ENCODE measurements at places on chromosomes 3 and 15.

DNA sequence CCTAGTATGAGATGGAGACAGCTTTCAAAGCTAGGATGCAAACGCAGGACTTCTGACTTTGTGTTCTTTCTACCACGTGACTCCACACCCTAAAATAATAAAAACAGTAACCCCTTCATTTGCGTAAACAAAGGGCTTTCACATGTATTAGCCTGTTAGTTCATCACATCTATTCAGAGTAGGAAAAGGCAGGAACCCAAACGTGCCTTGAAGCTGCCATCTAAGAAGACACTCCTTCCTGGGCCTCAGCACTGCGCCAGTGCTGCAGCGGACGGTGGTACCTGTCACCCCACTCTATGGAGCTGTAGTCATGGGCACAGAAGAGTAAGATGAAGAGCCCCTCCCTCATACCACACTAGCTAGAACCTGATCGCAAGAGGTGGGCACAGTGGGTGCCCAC is 34.3 kb downstream of the PLD1 start:
- DNase-seq: no peak

DNA sequence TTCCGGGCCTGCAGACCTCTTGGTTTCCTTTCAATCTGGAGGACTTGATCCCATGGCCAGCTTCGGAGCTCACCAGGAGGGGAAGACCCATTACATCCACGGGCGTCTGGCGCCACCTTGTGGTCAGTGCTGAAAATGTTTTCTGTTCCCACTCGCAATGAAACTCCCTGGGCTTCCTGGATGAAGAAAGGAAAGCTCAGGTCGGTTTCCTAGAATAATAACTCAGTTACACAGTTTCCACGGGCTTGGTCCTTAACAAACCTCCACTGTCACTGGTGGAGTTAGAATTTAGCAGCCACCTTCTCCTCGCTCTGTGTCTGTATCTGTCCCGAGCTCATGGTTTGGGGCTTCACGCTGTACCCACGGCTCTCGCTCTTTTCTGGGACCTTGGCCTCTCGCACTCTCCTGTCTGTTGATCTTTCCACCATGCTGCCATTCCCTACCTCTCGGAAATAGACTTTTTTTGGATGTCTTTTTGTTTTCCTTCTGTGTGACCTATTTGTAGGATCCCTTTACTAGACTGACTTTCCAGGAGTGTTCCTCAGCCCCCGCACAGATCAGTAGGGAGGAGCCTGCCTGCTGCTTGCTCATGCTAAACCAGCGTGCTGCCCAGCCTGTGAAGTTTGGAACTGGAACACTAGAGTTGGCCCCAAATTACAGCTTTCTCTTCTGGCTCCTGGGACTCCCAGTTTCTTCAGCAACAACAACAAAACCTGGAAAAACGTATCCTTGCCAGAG is 56.3 kb downstream of the IL20RB start:
- peak; percentile 74 for DNase-seq

GRCh38 chr15:99732751-99733267 is 428 bp downstream of the LYSMD4 start:
- DNase-seq: no peak

DNA sequence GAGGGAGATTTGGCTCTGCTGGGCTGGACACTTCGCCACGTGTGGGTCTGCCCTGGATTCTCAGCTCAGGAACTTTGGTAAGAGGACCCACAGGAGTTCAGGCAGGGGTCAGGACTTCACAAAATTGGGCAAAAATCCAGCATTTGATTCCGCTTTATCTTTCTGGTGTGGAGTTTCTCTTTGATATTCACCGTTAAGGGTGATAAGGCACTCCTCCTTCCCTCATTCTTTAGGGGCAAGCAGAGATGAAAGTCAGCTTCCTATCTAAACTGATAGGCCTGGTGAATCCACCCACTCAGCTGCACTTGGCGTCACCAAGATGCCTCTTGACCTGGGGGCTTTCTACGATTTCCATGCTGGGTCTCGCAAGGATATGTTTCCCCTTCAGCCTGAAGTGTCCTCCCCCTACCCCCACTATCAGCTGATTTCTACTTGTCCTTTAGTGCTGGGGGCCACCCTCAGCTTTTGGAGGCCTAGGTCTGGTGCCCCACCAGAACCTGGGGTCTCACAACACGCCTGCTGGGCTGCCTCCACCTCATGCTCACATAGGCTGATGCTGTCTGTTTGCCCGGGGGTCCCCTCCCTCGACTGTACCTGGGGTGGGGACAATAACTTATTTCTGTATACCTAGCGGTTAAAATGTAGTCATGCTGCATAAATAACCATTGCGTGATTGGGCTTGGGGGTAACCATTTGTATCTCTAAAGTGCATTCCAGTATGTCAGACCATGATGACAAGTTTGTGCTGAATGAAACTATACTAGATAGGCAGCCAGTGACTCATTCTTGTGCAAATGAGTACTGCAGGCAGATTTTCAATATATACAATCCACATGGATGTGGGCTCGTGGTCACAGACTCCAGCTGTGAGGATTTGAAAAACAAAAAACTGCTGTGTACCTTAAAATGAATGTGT is 248.3 kb downstream of the ADAMTS17 start:
- peak; percentile 41 for DNase-seq

- no peak for DNase-seq
Observed at GRCh38 chr15:50187997-50188396, 6.0 kb downstream of the SLC27A2 start.

GRCh38 chr15:66047321-66048024 is 178.2 kb downstream of the RAB11A start:
- no peak for DNase-seq

DNA sequence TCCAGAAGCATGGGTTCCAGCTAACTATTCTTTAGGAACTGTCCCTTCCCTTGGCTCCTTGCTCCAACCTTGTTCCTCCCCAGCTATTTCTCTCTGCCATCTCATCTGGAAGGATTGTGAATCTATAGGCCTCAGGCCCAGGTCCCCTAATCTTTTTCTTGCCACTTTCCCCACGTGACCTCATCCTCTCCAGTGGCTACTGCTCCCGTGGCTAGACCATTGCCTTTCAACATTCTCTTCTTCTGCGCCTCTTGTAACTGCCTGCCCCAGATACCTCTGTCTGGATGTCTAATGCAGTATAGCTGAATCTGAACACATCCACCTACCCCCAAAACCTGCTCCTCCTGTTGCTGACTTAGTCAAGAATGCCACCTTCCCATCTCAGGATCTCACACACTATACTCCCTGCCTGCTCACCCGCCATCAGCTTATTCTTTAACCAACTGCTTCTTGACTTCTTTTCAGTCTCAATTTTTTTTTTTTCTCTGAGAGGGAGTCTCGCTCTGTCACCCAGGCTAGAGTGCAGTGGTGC is 5.2 kb downstream of the GPX1 start:
- no peak for DNase-seq

GRCh38 chr3:192861972-192862371 is 55.7 kb downstream of the MB21D2 start:
- no peak for DNase-seq

DNA sequence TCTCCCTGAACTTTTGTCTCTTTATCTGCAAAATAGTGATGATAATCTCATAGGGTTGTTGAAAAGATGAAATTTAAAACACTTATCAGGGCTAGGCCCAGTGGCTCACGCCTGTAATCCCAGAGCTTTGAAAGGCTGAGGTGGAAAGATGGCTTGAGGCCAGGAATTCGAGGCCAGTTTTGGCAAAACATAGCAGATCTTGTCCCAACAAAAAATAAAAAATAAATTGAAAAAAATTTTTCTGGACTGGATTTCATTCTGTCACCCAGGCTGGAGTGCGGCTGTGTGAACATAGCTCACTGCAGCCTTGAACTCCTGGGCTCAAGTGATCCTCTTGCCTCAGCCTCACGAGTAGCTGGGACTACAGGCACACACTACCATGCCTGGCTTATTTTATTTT is 29.6 kb downstream of the LMLN start:
- no peak for DNase-seq

DNA sequence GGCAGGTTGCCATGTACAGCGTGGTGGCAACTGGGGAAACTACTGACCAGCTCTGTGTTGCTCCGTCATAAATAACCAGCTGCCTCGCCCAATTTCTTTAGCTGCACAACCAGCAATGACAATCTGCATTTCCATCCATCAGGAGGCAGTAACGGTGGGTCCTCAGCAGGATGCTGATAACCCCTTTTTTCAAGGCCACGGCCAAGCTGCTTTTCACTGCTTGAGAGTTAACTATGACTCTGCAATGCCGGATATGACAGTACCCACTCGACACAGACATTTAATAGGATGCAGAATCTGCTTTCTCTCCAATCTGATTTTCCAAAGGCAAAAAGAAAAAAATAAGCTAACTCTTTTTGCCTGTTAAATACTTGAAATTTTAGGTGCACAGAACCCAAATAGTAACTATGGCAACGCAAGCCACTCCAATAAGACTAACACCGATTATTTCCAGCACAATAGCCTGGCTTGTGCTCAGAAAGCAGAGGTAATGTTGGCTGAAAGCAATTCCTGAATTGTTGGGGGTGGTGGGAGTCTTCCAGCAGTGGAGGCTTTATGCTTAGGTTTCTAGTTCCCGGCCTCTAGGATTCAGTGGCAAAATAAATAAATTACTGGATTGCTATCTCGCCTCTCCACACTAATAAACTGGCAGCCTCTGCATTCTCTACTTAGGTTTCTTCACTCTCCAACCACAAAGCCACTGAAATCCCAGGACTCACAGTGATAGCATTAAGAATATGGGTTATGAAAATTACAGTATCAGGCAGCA is 31.2 kb upstream of the SRGAP3 start:
- DNase-seq: no peak

Measured in AG04450 (cell line).